ENCODE measurements at places on chromosomes 6 and 20.

DNA sequence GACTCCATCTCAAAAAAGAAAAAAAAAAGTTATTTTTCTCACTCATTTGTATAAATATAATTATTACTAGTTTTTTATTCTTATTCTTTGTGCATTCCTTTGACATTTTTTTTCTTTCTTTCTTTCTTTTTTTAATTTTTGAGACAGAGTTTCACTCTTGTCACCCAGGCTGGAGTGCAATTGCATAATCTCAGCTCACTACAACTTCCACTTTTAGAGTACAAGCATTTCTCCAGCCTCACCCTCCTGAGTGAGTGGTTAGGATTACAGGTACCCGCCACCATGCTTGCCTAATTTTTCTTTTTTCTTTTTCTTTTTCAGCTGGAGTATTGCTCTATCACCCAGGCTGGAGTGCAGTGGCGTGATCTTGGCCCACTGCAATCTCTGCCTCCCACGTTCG, 51.4 kb upstream of the JARID2 start:
- DNase-seq: no peak

DNA sequence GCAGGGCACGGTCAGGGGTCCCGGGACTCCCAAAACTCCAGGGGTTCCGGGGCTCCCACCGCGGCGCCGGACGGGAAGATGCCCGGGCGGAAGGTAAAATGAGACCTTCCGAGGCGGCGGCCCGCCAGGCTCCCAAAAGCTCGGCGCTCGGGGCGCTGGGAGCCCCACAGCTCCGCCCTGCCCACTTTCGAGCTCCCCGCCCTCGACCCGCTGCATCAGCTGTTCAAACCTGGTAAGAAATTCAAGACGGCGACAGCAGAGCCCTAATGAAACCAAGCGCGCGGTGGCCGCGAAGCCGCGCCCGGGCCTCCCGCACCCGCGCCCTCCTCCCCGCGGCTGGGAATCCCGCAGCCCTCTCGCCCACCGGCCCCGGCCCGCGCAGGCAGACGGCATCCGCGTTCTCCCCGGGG, 369 bp downstream of the SLC4A11 start:
- peak; percentile 37 for DNase-seq

DNA sequence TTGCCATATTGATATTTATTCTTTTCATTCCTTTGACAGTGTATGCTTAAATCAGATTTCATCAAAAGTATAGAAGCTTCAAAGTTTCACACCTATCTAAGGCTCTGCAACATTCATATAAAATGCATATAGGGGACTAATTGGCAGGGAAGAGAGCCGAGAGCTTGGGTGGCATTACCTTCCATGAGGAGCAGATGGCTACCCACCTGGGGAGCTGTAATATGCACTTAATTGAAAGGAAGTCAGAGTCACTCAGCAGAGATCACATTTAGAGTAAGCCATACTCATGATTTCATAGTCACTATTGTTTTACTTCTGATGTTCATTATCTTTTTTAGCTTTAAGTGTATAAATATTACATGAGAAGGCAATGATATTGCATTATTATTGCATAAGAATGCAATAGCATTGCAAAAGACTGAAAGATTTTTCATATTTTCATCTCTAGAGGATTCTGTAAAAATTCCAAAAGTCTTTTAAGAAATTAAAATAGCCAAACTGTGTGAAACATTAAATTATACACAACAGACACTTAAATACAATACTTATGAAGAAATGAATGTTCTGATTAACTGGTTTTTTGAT, 1305.2 kb downstream of the EPHA7 start:
- no peak for DNase-seq

DNA sequence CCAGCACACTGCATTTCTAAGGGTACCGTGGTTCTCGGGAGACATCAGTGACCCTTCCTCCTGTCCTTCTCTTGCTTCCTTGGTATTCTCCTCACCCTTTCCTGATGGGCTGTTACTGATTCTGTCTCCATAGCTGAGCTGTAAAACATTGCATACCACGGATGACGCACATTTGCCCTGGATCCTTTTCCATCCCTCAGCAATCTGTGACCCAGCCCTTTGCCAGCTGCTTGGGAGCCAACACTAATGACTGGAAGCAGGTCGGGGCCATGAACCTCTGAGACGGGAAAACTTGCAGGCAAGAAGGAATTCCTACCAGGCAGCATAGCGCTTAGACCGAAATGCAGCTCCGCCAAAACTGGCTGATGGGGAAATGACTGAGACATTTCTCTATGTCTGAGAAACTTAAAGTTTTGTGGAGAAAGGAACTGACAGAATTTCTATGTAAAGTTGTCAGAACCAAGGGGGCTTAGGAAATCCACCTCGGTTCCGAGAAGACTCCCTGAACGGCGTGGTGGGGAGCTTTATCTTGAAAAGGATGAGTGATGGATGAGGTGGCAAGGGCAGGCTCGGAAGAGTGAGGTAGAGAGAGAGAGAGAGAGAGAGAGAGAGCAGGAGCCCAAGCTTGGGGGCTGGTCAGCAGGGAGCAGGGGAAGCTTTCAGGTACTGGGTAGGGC, 19.2 kb downstream of the TUBB2B start:
- no peak for DNase-seq

- DNase-seq: peak; percentile 55
These were observed 45.8 kb downstream of the GINS1 start for GRCh38 chr20:25453035-25453810.

DNA sequence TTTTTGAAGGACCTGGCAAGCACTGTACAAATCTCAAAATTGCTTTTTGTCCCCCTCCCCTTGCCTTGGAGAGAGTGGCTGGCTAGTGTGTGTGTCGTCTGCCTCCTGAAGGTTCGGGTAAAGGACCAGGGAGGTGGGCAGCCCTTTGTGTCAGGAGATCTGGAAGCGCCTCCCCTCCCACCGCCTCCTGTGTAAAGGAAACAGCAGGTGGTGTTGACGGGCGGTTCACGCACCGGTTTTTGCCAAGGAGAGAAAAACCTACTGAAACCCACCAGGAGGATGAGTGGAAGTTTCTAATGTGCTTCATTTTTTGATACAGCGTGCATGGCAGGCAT, 1.2 kb downstream of the ENTPD6 start:
- no peak for DNase-seq

DNA sequence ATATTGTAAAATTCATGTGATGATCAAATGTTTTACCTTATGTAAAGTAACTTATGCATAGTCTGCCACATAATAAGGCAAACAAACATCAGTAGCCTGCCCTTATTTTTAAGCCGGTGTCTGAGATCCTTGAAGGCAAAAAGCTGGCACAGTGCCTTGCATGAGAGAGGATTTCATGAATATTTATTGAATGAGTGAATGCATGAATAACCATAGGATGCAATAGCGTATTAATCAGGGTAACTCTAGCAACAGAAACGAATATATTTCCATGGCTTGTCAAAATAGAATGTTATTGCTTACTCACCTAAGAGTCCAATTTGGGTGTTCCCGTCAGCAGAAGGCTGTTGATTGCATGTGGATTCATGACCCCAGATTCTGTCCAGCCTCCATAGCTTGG, 34.9 kb downstream of the BTBD3 start:
- DNase-seq: no peak

- peak; percentile 60 for DNase-seq
These were observed 117.1 kb upstream of the ASF1A start for GRCh38 chr6:118776607-118777549.

DNA sequence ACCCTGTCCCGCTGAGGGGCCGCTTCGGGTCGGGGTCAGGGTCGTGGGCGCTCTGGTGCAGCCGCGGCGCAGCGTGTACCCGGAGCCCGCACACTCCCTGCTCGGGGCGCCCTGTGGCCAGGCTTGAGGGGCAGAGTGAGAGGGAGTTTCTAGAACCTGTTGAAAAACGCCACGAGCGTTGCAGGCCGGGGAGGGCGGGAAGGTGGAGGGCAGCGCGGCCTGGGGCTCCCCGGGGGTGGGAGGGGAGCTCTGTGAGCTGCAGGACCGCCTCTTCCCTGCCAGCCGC, 539 bp upstream of the BHLHE23 start:
- no peak for DNase-seq

DNA sequence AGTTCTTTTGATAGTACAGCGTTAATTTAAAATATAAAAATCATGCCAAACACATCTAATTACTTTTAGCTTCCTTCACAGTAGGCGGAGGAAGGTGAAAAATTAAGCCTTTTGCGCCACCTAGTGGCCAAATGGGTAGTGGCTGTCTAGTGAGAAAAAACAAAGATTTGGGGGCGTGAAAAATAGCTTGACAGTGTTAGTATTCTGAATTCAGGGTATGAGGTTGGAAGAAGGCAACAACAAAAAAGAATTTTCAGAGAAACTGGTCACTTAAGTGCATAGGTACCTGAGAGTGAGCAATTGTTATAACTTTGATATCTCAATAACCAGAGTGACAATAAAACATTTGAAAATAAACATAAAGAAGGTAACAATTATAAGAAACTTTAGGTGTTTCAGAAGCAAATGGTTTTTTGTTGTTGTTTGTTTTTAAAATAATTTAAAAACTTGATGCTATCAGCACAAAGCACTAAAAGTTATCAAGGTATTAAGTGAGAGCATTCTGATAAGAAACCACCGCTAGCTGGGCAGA, 14.3 kb downstream of the PSMB9 start:
- peak; percentile 69 for DNase-seq

- no peak for DNase-seq
These were observed 600.6 kb upstream of the CHD6 start for GRCh38 chr20:42218621-42219374.

GRCh38 chr6:5096482-5096881, 11.3 kb downstream of the PPP1R3G start:
- DNase-seq: no peak

DNA sequence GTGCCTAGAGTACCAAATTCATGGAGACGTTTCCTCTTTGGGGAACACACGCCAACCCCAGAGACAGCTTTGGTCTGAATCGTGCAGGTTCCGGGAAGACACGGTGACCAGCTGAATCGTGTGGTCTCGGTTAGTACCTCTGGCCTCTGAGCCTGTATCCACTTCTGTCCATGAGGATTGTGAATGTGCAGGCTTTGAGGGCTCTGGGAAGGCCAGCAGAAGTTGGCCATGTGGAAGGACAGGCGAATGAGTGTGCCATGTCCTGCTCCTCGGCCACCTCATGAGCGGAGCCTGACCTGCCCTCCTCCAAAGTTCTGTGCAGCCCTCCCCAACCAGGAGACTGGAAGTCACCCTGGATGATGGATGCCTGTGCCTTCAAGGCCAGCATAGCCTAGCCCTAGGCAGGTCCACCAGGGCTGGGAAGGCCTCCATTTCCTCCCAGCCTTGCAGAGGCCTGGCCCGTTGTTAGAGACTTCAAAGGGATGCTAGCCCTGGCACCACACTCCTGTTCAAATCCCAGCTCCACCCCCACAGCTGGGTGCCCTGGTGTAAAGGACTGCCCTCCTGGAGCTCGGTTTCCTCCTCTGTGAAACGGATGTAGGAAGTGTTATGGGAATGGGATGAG, 1.7 kb upstream of the TMEM74B start:
- no peak for DNase-seq

GRCh38 chr6:43834528-43835155, 64.6 kb downstream of the VEGFA start:
- DNase-seq: no peak

DNA sequence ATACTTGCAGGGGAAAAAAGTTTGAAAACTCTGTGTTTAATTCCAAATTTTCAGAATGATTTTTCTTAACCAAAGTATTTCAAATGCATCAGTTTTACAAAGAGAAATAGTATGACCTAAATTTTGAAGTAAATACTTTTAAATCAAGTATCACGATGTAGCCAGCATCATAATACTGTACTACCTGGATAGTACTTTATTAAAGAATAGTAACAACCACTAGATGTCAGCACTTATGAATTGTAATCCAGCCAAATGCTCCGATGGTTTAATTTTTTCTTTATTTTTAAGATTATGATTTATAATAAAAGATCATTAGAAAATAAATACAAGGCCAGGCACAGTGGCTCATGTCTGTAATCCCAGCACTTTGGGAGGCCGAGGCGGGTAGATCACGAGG, 37.2 kb upstream of the HACE1 start:
- DNase-seq: no peak

- DNase-seq: no peak
These were observed 141.3 kb downstream of the MAP3K7 start for GRCh38 chr6:90445533-90446108.

DNA sequence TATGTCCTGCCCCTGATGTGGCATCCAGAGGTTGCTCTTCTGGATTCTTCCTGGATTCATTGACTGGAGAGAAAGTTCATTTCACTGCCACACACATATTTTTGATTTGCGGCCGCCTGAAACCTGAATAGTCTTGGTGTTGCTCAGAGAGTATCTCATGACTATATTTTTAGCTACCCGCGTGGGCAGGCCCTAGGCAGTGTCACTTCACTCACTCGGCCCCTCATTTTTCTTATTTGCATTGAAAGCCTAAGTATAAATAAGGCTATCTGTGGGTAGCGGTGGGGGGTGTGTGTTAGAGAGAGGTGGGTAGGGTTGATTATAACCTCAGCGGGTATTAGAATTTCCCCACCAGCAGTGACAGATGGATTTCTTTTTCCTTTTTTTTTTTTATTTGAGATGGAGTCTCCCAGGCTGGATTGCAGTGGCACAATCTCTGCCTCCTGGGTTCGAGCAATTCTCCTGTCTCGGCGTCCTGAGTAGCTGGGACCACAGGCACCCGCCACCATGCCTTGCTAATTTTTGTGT, 113.5 kb downstream of the JARID2 start:
- DNase-seq: no peak

DNA sequence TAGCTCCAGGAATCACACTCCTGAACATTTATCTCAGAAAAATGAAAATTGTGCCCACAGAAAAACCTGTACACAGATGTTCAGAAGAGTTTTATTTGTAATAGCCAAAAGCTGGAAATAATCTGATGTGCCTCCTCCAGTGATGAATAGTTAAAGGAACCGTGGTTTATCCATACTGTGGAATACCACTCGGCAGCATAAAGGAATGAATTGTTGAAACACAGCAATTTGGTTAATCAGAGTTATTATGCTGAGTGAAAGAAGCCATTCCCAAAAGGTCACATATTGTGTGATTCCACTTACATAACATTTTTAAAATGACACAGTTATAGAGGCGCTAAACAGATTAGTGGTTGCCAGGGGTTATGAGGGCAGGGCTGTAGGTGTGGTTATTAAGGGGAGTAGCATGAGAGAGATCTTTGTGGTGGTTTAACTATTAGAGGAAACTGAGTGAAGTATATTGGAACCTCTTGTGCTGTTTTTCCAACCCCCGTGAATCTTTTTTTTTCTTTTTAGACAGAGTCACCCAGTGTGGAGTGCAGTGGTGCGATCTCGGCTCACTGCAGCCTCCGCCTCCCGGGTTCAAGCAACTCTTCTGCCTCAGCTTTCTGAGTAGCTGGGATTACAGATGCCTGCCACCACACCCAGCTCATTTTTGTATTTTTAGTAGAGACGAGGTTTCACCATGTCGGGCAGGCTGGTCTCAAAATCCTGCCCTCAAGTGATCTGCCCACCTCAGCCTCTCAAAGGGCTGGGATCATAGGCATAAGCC, 26.2 kb downstream of the PSMF1 start:
- DNase-seq: no peak
